Chondrocyte (in vitro differentiated cells): ENCODE measurements at places on chromosomes 6 and 20.

GRCh38 chr6:41639809-41640371 lies 1.6 kb downstream of the MDFI start:
- peak; percentile 75 for DNase-seq

DNA sequence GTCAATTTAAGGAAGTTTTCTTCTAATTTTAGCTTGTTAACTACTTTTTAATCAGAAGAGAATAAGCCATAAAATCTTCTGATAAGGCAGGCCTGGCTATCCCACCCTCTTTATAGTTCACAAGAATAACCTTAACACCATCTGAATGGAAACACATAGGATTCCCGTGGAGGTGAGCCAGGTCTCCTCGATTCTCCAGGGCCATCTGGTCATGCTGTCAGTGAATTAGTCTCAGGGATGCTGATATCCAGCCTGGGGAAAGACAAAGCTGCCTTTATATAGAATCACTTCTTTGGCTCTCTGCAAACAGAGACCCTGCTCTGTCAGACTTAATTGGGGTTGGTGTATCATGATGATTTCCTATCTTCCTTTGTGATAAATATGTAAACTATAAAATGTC lies 30.1 kb upstream of the TAGAP start:
- DNase-seq: no peak

DNA sequence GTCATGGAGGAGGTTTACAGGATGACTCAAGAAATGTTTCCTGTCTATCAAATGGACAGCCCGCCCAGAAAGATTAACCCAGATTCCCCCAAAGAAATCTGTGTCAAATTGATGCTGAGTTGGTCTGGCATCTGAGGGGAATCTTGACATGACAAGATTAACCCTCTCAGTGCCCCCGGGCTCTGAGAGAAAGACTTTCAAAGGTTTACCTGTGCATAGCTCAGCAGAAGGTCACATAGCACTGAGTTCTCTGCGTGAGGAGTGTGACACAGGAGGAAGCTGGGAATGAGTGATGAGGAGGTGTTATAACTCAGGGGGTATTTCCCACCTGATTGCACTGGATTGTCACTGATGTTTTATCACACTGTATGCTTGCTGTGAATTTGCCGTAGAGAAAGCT lies 601.2 kb downstream of the DHX35 start:
- DNase-seq: no peak

- no peak for DNase-seq
Measured at GRCh38 chr6:14162826-14163225, 45.3 kb downstream of the CD83 start.

- DNase-seq: no peak
Measured at GRCh38 chr6:113169484-113169883, 687.7 kb upstream of the MARCKS start.

- DNase-seq: no peak
Measured at GRCh38 chr20:496126-496696, 33.9 kb upstream of the TBC1D20 start.

DNA sequence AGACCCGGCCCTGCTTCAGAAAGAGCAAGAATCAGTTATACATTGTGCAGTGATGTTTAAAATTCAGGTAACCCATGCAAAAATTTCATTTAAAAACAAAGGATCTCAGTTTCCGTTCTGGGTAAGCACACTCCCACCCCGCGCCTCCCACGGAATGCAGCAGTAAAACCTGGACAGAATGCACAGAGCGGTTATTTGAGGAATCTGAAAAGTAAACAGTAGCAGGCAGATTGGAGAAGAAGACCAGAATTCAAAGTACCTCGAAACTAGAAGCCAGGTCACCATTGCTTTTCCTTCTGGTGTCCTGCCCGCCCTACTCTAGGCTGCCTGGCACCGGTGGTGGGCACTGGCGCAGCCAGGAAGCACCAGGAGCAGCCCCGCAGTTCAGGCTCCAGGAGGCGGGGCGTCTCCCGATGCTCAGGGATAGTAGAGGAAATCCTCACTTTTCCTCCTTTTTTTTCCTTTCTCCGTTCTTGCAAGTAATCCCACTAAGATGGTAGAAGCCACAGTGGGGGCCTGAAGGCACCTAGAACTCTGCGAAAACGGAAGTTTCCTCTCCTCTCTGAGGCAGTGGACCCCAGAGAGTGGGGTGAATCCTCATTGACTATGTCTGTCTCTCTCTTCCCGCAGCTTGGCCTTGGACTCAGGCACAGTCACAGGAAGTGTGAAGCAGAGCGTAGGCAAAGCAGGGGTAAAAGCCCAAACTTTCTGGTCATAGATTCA lies 28.3 kb downstream of the METTL24 start:
- DNase-seq: no peak

DNA sequence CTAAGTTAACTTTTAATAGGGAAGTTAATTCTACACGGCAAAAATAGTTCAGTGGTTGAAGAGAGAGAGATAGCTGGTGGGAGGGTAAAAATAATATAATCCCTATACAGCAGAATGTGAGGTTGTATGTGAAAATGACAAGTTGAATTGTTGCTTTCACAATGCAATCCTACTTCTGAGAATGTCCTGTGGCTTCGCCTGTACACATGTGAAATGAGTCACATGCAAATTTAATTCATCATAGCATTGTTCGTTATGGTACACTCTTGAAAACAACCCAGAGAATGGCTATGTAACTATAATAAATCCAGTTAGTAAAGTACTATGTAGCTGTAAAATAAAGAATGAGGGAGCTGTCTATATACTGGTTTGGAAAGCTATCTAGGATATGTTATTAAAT lies 46.0 kb upstream of the HINT3 start:
- no peak for DNase-seq

- no peak for DNase-seq
Measured at GRCh38 chr6:79665725-79666551, 34.8 kb downstream of the SH3BGRL2 start.

- DNase-seq: no peak
Measured at GRCh38 chr6:73728548-73729205, 32.7 kb downstream of the CD109 start.

DNA sequence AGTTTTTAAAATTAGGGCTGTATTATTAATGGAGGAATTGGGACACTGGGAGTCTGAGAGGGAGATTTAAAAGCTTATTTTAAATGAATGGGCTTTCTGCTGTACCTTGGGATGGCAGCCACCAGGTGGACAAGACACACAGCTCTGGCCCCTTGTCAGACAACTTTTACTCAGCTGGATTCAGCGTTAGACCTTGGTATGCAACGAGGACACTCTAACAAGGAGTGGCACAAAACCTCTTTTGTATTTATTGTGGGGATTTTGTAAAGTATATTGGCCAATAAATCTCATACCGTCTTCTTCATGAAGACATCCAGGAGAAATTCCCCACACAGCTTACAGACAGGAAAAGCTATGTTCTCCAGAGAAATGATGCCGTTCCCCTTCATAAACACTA lies 105.7 kb downstream of the LCA5 start:
- no peak for DNase-seq

GRCh38 chr6:123551939-123552707 lies 84.6 kb downstream of the TRDN start:
- DNase-seq: no peak

DNA sequence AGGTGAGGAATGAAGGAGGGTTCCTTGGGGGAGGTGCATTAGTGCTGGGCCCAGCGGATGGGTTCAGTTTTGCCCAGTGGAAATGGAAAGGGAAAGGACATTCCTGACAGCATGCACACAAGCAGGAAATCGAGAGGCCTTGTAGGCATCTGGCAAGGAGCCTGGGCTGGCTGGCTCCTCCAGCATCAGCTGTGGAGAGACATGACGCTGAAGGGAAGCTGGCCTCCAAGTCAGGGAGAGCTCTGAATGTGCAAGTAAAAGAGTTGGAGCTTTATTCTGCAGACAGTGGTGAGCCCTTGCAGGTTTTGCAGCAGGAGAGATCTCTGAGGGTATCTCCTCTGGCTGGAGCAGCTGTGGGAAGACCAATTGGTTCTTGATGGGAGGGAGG lies 154.3 kb downstream of the MRPL14 start:
- peak; percentile 92 for DNase-seq
